ENCODE measurements at places on chromosomes 2 and 18. TPM values are rescaled to one million over a fixed set of nuclear protein-coding genes. Genes with fewer than 3 reads are reported as not detected.

DNA sequence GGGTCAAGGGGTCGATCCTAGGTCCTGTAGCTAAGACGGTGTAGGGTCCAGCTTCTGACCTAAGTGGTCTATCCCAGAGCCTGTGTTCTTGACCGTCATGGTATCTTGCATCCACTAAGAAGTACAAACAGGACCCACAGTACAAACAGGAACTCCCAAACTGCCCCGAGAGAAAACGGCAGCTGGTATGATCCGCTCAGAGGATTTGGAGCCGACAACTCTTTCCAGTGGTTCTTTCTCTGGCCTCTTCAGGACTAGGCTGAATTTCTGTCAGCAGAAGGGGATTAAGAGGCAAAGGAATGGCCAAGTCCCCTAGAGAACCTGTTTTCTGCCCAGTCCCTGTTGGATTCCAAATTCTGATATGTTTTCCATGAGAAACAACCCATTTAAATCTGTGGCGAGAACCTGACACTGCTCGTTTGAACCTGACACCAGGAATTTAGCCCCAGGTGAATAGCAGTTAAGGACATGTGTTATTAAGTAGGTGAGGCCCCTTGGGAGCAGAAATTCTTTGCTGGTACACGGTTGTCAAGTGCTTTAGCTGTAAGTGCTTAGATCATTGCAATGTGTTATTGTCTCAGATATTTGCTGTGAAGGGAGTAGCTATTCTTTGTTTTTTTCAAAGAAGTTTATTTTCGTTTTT is 50.5 kb upstream of the TXNDC2 start:
- no peaks in the 10 kb centered on the region for H3K36me3 ChIP-seq
- H3K4me3 ChIP-seq = no peak overlapping the region
- H3K4me1 ChIP-seq = peaks cover 11% of the 10 kb centered on the region

GRCh38 chr2:28821295-28821958 is 10.8 kb downstream of the SPDYA start:
- H3K4me1 ChIP-seq = no peaks in the 10 kb centered on the region
- H3K27ac ChIP-seq = no peak overlapping the region
- H3K4me3 ChIP-seq = no peak overlapping the region
- no peaks in the 10 kb centered on the region for H3K27me3 ChIP-seq
- H3K36me3 ChIP-seq = no peaks in the 10 kb centered on the region
- no peak for DNase-seq

GRCh38 chr2:16057661-16058060 is 117.3 kb downstream of the MYCN start:
- H3K36me3 ChIP-seq = no peaks in the 10 kb centered on the region
- H3K27me3 ChIP-seq = no peaks in the 10 kb centered on the region
- no peak for DNase-seq
- H3K4me3 ChIP-seq = no peak overlapping the region
- H3K4me1 ChIP-seq = no peaks in the 10 kb centered on the region
- no peak overlapping the region for H3K27ac ChIP-seq

DNA sequence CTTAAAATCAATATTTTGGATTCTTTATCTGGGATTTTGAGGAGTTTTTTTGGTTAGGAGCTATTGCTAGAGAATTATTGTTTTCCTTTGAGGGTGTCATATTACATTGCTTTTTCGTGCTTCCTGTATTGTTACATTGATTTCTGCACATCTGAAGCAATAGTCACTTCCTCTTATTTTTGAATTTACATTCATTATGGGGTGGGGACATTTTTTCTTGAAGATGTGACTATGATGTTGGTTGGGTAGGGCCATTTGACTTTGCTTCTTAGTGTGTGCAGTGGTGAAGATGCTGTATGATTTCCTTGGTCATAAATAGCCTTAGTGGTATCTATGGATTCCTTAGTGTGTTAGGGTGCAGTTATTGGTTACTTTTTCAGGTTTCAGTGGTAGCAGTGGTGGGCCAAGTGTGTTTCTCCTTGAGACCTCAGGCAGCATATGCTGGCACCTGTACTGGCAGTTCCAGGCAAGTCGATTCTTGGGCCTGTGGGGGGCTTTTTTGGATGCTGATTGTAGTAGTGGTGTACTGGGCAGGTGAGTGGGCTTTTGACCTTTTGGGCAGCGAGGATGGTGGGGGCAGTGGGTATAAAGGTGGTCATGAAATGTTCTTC is 61.8 kb downstream of the ARHGAP25 start:
- no peaks in the 10 kb centered on the region for H3K27me3 ChIP-seq
- no peaks in the 10 kb centered on the region for H3K4me1 ChIP-seq

The LYG2 gene
- not detected for total RNA-seq

Data from ascending aorta (tissue), 2 donors.